ENCODE measurements at places on chromosomes 3 and 15. TPM values are rescaled to one million over a fixed set of nuclear protein-coding genes. Genes with fewer than 3 reads are reported as not detected.

Gene RTP1
- not detected for total RNA-seq

Gene GTF2E1
- total RNA-seq = 59.0 TPM

Gene GOLGA8O
- 0.46 TPM for total RNA-seq

GRCh38 chr3:167102071-167102470 lies 278.0 kb downstream of the ZBBX start:
- peaks cover 5% of the 10 kb centered on the region for H3K4me1 ChIP-seq
- DNase-seq = no peak
- no peak overlapping the region for H3K27ac ChIP-seq
- H3K36me3 ChIP-seq = no peaks in the 10 kb centered on the region
- no peak overlapping the region for H3K4me3 ChIP-seq
- H3K27me3 ChIP-seq = peaks cover 2% of the 10 kb centered on the region

DNA sequence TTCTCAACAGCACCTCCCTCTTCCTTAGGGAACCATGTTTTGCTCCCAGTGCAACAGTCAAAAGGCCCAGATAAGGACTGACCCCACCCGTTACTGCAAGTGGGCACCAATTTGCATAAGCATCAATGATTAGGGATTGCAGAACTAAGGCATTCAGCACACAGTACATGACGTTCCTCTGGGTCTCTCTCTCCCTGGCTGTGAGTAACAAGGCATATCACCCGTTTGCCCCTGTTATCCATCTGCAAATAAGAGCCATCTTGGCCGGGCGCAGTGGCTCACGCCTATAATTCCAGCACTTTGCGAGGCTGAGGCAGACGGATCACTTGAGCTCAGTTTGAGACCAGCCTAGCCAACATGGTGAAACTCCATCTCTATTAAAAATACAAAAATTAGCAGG lies 18.8 kb downstream of the MAGI1 start:
- H3K36me3 ChIP-seq = no peaks in the 10 kb centered on the region
- peaks cover 1% of the 10 kb centered on the region for H3K27me3 ChIP-seq
- no peak overlapping the region for H3K27ac ChIP-seq
- no peak for DNase-seq
- no peak overlapping the region for H3K4me3 ChIP-seq

- H3K36me3 ChIP-seq = no peaks in the 10 kb centered on the region
- DNase-seq = no peak
- peaks cover 5% of the 10 kb centered on the region for H3K4me1 ChIP-seq
- peaks cover 3% of the 10 kb centered on the region for H3K27me3 ChIP-seq
- H3K4me3 ChIP-seq = no peak overlapping the region
Observed at GRCh38 chr3:38297947-38298711, 16.0 kb downstream of the SLC22A14 start.

DNA sequence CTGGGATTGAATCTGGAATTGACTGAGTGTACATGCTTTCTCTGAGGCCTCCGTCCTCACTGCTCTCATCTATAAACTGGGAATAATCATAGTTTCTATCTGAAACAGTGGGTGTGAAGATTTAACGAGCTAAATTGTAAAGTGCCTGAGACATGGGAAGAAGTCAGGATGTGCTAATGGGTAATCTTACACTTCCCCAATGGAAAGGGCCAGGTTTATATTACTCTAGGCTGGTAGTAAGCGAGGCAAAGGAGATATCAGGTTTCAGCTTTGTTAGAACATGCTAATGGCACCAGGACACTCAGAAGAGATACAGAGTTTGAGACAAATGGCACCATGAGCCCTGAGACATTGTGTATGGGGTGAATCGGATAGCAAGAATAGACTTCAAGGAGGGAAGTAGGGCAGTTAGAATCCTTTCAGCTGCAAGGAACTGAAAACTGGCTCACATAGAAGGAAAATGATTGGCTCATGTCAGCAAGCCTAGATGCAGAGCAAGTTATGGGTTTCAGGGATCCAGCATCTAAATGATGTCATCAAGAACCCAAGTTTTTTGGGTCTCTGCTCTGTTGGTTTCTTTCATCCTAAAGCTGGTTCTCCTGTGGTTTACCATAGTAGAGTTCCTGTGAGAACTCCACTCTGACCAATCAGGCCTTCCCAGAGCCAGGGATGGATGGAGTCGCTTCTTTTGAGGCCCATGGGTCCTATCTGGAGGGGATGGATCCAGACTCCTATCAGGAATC lies 21.8 kb downstream of the FLNB start:
- H3K36me3 ChIP-seq = peaks cover 10% of the 10 kb centered on the region
- H3K27ac ChIP-seq = peak overlapping the region; percentile 33
- no peak overlapping the region for H3K4me3 ChIP-seq
- peaks cover 25% of the 10 kb centered on the region for H3K4me1 ChIP-seq
- DNase-seq = no peak
- H3K27me3 ChIP-seq = no peaks in the 10 kb centered on the region

DNA sequence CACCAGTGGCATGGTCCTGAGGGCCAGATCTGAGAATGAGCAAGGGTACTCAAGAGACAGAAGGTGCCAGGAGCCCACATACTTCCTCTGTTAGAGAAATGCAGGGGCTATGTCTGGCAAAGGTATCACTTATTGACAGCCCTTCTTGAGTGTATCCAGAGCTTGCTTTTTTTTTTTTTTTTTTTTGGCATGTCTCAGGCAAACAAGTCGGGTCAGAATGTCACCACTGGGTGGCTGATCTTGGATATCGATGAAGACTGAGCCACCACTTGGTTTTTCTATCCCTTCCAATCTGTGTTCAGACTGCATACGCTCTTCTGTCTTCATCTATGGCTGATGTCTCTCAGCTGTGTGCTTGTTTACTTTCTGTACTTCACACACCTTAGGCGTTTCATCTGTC lies 363.4 kb upstream of the C2CD4B start:
- H3K4me3 ChIP-seq = no peak overlapping the region
- DNase-seq = no peak
- H3K36me3 ChIP-seq = no peaks in the 10 kb centered on the region
- H3K4me1 ChIP-seq = no peaks in the 10 kb centered on the region

- H3K4me1 ChIP-seq = peaks cover 20% of the 10 kb centered on the region
- H3K27me3 ChIP-seq = peaks cover 1% of the 10 kb centered on the region
- no peak overlapping the region for H3K4me3 ChIP-seq
- H3K36me3 ChIP-seq = no peaks in the 10 kb centered on the region
- DNase-seq = peak; percentile 41
Observed at GRCh38 chr15:67013696-67014095, 51.7 kb upstream of the SMAD3 start.

GRCh38 chr3:55078876-55079275 lies 151.0 kb upstream of the LRTM1 start:
- no peak overlapping the region for H3K4me3 ChIP-seq
- H3K27ac ChIP-seq = no peak overlapping the region
- no peaks in the 10 kb centered on the region for H3K36me3 ChIP-seq
- DNase-seq = no peak

- DNase-seq = no peak
- no peaks in the 10 kb centered on the region for H3K4me1 ChIP-seq
- no peak overlapping the region for H3K27ac ChIP-seq
Observed at GRCh38 chr3:110341047-110341446, 730.6 kb upstream of the NECTIN3 start.

Gene PLOD2
- total RNA-seq = 28.0 TPM

- DNase-seq = no peak
- H3K4me3 ChIP-seq = no peak overlapping the region
- H3K27me3 ChIP-seq = peaks cover 2% of the 10 kb centered on the region
- H3K27ac ChIP-seq = no peak overlapping the region
- H3K36me3 ChIP-seq = no peaks in the 10 kb centered on the region
- H3K4me1 ChIP-seq = no peaks in the 10 kb centered on the region
Observed at GRCh38 chr3:150035910-150036612, 65.4 kb upstream of the PFN2 start.

GRCh38 chr3:176987901-176988650 lies 209.2 kb downstream of the TBL1XR1 start:
- peaks cover 2% of the 10 kb centered on the region for H3K27me3 ChIP-seq
- H3K4me3 ChIP-seq = no peak overlapping the region
- peaks cover 3% of the 10 kb centered on the region for H3K4me1 ChIP-seq
- DNase-seq = no peak

DNA sequence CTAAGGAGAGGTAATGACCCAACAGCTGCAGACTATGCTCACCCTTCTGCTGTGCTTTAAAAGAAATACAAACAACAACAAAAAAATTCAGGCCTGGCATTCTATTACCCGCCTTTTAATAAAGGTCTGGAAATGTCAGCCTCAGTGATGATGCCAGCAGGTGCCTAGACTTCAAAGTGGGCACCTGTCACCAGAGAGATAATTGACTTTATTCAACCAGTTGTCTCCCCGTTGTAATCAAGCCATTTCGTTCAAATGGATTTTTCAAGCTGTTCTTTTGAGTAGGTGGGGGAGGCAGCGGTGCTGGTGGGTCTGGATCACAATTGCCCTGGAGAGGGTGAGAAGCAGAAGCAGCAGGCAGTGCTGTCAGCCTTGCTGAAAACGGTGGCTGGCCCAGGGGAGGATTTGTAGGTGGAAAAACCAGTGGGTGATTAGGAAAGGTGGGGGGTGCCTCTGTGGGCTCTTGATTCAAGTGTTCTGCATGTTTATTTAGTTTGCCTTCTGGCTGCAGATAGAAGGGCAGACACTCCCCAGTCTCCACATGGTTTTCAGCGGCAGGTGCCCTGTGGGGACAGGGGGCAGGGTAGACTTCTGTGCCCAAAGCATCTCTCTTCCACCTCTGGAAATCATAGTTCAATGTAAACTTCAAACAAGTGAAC lies 300.2 kb upstream of the SLCO3A1 start:
- H3K27me3 ChIP-seq = peaks cover 1% of the 10 kb centered on the region
- DNase-seq = no peak
- no peaks in the 10 kb centered on the region for H3K4me1 ChIP-seq
- H3K27ac ChIP-seq = no peak overlapping the region
- H3K4me3 ChIP-seq = no peak overlapping the region

Gene CPLX3
- not detected for total RNA-seq

GRCh38 chr3:45599984-45600650 lies 5.6 kb downstream of the LIMD1 start:
- peaks cover 5% of the 10 kb centered on the region for H3K27me3 ChIP-seq
- H3K27ac ChIP-seq = peak overlapping the region; percentile 74

Gene CCDC13
- 0.41 TPM for total RNA-seq

Gene CFAP100
- total RNA-seq = not detected

All from endothelial cell (in vitro differentiated cells).